Vagina (tissue), 2 donors: ENCODE measurements at places on chromosomes 5 and 9.

GRCh38 chr5:56412601-56413379 is 179.7 kb upstream of the ANKRD55 start:
- no peak for DNase-seq

GRCh38 chr5:126863402-126863801 is 86.5 kb downstream of the LMNB1 start:
- DNase-seq = no peak

DNA sequence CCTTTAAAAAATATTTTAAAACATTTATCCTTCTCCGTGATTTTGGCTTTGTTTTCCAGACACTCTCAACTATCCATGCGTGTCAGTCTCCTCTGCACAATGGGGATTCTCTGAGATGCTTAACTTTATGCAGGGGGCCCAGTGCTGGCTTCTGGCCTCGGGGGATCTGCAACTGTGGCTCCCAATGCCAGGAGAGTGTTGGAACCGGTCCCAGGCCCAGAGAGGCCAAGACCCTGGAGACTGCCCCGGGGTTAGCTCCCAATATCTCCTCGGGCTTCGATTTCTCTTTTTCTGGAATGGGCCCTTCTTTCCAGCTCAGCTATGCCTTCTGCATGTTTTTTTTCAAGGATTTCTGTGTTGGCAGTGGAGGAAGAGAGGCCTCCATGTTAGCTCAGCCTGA is 20.1 kb upstream of the SARDH start:
- no peak for DNase-seq

- DNase-seq = no peak
Measured at GRCh38 chr9:134875371-134875770, 5.2 kb upstream of the FCN2 start.

- peak; percentile 52 for DNase-seq
Measured at GRCh38 chr9:114061830-114062474, 16.1 kb downstream of the AMBP start.
